Melanocyte of skin (primary cell): ENCODE measurements at places on chromosomes 6 and 20. TPM values are rescaled to one million over a fixed set of nuclear protein-coding genes. Genes with fewer than 3 reads are reported as not detected.

The GFRA4 gene
- not detected in 2 replicates for total RNA-seq

The ELOVL4 gene
- total RNA-seq: 3.7 and 5.4 TPM in 2 replicates

The PLTP gene
- 40.7 and 52.0 TPM in 2 replicates for total RNA-seq

The PGBD1 gene
- 5.7 and 6.9 TPM in 2 replicates for total RNA-seq

The RSPO3 gene
- total RNA-seq: 0.36 TPM in 1 of 2 replicates, not detected in the other

The MUC21 gene
- total RNA-seq: not detected in 2 replicates

The PKHD1 gene
- total RNA-seq: under 0.01 TPM in 2 replicates

The DSE gene
- 11.7 and 17.1 TPM in 2 replicates for total RNA-seq

The PTPRK gene
- total RNA-seq: 33.7 and 45.1 TPM in 2 replicates

The OR12D3 gene
- total RNA-seq: not detected in 2 replicates

The FRK gene
- total RNA-seq: 0.67 and 0.93 TPM in 2 replicates

The VPS16 gene
- 45.4 and 53.4 TPM in 2 replicates for total RNA-seq
